ENCODE measurements at places on chromosomes 13 and 19.
A peak's percentile ranks its signal among the peaks of the same experiment; 100 is the strongest.

DNA sequence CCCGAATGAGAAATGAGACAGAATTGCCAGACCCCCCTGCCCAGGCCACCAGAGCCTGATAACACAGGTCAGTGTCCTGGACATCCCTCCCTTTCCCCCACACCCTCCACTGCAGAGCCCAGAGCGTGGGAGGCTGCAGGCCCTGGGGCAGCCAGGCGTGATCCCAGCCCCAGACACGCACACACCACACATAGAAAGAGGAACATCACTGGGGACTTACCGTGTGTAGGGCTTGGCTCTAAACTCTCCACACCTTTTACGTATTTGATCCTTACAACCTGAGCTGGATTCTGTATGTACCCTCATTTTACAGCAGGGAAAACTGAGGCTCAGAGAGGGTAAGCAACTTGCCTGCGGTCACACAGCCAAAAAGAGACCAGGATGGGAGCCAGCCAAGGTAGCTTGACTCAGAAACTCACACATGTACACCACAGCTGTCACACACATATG, 334 bp upstream of the ANGPTL6 start:
- DNase-seq = no peak

- DNase-seq = no peak
These were observed 19.2 kb downstream of the UTP14C start for GRCh38 chr13:52043675-52044074.

GRCh38 chr19:51272183-51272810, 21.4 kb downstream of the SIGLECL1 start:
- peak; percentile 6 for DNase-seq

DNA sequence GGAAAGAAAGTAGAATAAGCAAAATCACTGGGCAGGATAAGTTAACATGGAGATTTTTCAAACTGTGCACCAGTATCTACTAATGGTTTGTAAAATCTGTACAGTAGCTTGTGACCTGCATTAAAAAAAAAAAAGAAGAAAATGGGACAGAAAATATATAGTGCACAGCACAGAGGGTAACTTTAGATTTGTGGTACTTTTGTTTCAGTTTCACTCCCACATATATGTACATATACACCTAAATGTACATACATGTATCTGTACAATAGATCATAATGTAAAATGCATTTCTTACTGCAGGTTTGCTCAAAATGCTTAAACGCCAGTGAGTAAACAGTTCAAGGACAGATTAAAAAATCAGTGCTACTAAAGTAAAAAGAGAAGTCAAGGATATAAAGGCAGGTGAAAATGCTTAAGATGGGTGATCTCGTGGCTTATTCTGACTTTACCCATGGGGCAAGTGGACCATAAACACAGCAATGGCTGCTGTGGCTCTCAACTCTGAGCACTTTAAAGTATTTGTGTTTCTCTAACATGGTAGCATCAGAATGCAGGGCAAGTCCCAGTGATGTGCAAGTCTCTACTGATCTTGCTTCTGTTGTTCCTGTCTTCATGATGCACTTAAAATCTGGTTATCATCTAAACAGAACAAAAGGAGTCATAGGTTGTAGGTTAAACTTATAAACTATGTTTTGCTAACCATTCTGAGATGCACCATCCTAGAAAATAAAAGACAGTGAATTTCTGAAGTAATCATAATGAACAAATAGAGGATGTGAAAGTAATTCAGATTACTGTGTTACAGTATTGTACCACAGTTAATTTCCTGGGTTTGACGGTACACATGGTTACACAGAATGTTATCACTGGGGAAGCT, 112.3 kb downstream of the MIPEP start:
- no peak for DNase-seq

GRCh38 chr13:71459708-71460107, 407.3 kb downstream of the DACH1 start:
- DNase-seq = no peak

Data from CD4-positive, alpha-beta T cell treated with Interleukin-10 for 1 hour (primary cell).